ENCODE measurements at places on chromosomes 16 and 17.

DNA sequence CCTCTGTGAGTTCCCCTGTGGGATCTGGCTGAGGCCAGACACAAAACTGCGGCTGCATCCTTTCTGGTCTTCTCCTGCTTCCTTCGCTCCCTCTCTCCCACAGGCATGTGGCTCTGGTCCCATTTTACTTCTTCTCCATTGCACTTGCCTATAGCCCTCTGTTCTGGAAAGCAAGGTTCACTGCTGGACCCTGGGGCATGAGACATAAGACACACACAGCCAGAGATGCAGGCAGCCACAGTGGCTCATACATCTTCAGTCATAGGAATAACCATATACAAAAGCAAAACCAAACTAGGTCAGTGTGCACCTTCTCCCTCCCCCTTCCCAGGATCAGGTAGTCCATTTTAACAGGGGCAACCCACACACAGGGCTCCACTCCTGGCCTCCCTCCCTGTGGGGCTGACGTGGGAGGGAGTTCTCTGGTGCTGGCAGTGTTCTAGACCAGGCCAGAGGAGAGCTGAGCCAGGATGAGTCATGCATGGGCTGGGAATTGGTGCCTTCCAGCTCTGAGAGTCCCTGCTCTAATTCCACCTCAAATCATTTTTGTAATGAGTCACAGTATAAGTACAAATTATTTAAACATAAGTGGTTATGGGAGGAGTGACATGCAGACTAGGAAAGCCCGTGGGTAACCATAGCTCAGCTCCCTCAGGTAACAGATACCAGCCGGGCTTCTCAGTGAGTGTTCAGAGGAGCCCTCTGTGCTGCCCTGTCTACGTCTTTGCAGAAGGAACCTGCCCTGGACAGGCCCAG is 58.0 kb downstream of the ASIC2 start:
- no peak for DNase-seq

GRCh38 chr16:23423496-23424049 is 29.4 kb downstream of the COG7 start:
- no peak for DNase-seq

- DNase-seq, result no peak
Observed at GRCh38 chr16:86093801-86094750, 195.1 kb downstream of the IRF8 start.

GRCh38 chr16:11194913-11195312 is 61.1 kb downstream of the SOCS1 start:
- no peak for DNase-seq

DNA sequence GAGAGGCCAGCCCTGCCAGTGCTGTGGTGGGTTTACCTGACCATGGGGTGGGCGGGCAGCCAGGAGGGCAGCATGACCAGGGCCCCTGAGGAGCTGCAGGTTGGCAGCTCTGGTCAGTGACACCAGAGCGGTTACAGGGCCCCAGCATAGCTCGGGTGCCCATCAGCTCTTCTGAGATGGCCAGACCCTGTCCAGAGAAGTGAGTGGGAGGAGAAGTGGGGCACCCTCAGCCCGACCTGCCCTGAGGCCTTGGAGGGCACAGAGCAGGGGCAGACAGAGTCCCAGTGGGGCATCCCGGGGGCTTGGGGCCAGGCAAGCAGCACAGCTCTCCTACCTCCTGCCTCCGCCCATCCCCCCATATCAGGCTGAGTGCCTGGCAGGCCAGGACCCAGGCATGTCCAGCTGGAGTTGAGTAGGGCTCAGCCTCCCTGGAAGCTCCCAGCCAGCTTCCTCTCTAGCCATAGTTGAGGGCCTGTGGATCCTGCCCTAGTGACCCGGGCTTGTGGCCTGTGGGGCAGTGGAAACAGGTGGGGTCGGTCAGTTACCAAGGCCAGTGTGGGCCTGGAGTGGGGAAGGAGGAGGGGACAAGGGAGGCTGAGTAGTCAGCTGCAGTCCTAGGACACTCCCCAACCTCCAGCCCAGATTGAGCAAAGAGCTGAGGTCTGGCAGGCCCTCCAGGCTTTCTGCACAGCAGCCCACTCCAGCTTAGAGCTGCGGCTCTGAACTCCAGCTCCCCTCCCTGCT is 83.5 kb downstream of the AMFR start:
- no peak for DNase-seq

DNA sequence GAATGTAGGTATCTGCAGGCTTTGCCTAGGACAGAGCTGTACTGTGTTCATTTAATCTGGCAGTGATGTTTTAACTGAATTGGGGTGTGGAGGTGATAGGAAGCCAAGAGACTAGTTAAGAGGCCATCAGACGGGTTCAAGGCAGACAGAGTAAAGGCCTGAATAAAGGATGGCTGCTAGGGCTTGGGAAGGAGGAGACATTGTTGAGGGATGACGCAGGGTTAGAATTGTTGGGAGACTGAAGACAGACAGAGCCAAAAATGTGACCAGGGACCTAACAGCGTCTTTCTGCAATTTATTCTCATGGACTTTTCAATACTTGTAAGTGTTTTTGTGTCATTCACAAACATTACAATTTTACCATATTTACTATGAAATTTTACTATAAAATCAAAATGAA is 48.6 kb upstream of the MYH10 start:
- no peak for DNase-seq

DNA sequence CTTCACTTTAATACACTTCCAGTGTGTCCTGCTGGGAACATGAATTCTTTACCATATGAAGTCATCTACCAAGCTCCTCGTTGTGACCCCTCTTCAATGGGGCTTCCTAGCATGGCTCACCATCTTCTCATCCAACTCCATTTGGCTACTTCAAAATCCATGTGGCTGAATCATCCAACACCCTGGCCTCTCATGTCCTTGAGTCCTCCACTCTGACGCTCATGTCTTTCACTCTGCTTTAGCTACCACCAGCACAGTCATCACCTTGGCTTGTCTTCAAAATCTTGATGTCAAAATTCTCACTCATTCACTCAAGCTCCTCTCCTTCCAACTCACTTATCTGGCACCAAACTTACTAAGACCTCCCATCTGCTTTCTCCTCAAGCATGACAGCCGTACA is 35.8 kb downstream of the AMFR start:
- DNase-seq, result no peak

DNA sequence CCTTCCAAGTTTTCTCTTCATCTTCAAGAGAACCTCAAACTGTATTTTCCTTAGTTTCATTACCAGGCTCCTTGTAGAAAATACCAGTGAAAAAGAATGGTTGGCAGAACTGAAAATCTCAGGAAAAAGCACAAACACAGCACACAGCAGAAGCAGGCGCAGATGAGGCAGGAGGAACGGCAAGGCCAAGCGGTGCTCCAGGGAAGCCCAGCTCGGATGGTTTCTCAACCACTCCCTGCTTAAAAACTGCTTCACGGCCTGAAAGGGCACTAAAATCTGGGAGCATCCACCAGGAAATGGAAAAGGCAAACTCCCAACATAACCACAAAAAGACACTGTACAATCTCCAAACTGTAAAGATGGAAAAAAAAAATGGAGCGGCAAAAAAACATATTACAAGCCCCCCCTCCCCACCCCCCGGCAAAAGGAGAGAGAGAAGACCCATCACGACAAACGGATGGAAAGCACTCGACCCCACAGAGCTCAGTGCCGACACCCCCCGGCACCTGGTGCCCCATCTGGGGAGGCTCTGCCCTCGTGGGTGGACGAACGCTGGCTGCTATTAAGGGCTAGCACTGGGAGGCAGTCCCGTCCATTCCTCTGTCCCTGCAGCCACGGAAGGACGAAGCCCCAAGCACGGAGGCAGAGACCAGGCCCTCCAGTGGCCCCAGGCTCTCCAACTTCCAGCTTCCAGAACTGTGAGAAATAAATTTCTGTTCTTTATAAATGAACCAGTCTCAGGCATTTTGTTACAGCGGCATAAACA is 127.5 kb downstream of the ZNF778 start:
- no peak for DNase-seq

- DNase-seq, result no peak
Observed at GRCh38 chr16:85530370-85530739, 82.8 kb upstream of the GSE1 start.

DNA sequence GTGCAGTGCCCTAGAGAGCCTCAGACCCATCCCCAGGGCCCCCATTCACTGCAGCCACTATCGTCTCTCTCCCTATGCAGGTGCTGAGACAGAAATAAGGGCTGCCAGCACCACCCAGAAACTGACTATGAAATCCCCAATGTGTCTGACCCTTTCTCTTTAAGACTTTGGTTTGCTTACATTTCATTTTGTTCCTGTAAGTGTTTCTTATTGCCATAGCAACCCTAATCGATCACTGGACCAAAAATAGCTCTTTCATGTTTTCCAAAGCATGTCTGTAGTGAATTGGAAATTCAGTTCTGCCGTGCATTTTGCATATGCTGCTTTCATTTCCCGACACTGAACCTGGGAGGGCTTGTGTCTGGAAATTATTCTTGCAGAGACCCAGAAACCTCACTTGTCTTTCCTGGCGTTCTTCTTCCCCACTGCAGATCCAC is 148.7 kb upstream of the NOL11 start:
- DNase-seq, result no peak

GRCh38 chr17:61904094-61904710 is 23.6 kb downstream of the INTS2 start:
- peak; percentile 6 for DNase-seq

DNA sequence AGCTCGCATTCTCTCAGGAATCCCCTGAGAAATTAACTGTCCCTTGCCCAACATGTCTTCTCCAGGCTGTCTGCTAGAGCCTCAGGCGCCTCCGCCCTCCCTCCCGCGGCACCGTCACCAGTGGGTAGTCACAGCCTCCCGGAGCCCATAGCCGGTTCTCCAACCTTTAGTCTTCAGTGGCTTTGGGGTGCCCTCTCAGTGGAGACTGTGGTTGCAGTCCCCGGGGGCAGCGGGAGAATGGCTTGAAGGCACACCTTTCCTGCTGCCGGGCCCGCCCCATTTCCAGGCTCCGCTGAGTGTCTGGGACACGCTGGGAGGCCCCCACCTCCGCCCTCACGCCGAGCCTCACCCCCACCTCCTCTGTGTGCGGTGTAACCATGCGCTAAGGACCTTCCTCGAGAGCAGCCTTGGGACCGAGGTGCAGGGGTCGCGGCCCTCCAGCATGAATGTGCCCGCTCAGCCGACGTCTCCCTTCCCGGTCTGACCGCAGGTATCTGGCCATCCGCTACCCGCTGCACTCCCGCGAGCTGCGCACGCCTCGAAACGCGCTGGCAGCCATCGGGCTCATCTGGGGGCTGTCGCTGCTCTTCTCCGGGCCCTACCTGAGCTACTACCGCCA is 1.7 kb downstream of the GALR2 start:
- DNase-seq, result no peak

DNA sequence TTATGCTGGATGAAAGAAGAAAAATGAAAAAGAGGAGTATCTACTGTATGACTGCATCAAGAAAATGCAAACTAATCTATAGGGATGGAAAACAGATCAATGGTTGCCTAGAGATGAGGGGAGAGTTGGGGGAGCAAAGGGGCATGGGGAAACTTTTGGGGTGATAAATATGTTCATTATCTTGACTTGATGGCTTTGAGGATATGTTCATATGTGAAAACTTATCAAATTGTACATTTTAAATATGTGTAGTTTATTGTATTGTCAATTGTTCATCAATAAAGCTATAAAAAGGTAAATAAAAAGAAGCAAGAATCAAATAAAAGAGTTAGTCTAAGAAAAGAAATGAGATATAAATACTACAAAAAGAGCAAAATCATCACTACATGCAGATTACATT is 19.7 kb upstream of the SRCIN1 start:
- DNase-seq, result no peak

- DNase-seq, result no peak
Observed at GRCh38 chr17:72270273-72270924, 149.6 kb downstream of the SOX9 start.

GRCh38 chr16:88353232-88353631 is 29.5 kb upstream of the ZNF469 start:
- no peak for DNase-seq

- DNase-seq, result no peak
Observed at GRCh38 chr16:84292011-84292410, 2.7 kb upstream of the WFDC1 start.

DNA sequence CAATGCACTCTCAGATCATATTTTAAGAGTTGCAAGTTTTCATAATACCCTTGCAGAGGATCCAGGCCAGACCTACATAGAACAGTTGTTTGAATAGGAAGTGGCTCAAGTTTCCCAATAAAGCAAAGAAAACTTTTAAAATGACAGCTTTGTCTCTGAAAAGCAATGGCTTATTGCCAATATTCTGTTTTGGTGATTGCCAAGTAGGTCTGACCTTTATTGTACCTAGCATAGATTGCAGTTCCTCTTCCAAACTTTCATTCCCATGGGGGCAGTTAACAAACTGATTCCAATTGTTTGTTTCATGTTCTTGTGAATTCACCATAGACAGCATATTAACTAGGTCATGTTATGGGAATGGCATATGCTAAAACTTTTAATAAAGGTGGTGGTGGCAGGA is 664.6 kb upstream of the CA10 start:
- DNase-seq, result no peak

DNA sequence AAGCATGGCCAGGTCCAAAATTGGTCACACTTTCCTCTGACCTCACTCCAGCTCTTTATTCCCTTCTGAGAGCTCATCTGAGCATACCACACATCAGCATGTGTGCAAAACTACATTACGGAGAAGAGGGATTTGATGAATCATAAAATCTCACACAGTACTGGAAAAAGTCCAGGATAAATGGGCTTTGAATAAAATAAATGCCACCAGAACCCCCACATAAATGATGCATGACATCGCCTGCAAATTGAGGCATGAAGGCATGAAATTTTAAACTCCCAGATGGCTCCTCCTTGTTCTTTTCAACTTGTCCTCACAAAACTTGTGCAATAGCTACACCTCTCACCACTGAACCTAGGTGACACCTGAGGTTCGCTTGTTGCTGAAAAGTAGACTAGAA is 439.5 kb downstream of the CA10 start:
- DNase-seq, result no peak

DNA sequence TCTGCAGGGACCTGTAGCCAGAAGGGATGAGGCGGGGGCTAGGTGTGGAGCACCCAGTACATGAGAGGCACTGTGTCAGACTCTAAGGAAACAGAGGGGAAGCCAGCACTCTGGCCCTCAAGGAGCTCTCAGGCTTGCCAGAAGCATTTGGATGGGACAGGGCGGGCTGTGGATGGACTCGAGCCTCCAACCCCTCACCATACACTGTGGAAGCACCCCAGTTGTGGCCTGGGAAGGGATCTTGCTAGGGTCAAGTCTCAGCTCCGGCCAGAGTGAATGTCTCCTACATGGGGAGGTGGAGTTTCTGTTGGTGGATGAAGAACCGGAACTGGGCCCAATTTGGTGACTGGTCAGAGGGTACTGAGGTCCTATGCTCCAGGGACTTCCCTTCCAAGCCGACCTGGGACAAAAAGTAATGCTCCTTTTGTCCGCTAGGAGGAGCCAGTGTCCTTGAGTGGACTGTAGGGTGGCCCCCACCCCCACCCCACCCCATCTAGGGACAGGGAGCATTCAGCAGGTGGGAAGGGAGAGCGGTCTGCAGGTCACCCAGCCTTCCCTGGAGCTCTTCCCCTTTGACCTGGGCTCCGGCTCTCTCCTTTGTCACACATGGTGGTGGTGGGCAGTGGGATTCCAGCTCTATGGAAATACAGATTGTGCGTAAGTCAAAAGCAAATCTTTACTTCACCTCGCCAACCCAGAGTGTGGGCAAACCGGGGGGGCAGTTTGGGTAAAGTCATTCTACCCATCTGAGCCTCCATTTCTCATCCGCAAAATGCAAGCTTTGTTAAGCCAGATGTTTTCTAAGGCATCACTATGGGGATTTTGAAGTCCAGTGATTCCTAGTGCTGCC is 20.4 kb upstream of the PHB1 start:
- DNase-seq, result peak; percentile 17

GRCh38 chr17:47704116-47704515 is 10.2 kb downstream of the TBKBP1 start:
- no peak for DNase-seq

- DNase-seq, result no peak
Observed at GRCh38 chr17:72145962-72146361, 25.1 kb downstream of the SOX9 start.
